Tibial nerve (tissue), 4 donors: ENCODE measurements at places on chromosomes 5 and 9. TPM values are rescaled to one million over a fixed set of nuclear protein-coding genes. Genes with fewer than 3 reads are reported as not detected.
A peak's percentile ranks its signal among the peaks of the same experiment; 100 is the strongest.

DNA sequence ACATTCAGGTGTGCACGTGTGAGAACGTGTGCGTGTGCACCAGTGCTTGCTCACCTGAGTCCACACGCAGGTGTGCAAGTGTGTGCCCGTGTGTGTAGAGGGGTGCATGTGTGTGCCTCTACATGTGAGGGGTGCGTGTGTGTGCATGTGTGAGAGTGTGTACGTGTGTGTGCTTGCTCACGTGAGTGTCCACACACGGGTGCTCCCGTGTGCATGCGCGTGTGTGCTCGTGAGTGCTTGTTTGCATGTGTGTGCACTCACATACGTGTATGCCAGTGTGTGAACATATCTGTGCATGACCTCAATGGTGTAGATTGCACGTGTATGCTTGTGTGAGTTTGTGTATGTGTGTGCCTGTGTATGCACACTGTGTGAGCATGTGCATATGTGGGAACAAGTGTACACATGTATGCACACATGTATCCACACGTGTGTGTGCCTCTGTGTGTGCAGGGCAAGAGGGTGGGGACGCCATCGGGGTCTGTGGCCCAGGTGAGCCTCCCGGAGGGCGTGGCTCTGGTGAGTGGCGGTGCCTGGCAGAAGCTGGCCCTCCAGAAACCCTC, 40.6 kb upstream of the NOTCH1 start:
- no peak for DNase-seq

DNA sequence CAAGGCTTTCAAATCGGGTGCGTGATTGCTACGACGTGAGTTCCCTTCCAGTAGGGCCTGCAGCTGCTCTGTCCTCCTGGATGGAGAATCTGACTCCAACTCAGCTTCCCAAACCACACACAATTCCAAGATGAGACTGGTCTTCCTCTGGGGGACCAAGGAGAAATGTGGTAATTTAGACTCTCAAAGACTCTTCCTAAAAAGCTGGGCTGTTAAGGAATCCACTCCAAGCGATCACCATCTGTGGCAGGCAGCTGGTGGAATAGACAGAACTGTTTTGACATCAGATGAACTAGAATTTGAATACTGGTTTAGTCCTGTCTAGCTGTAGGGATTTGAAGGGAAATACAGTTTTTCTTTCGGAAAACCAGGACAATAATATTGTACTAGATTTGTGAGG, 130.7 kb upstream of the KLF4 start:
- DNase-seq = no peak

DNA sequence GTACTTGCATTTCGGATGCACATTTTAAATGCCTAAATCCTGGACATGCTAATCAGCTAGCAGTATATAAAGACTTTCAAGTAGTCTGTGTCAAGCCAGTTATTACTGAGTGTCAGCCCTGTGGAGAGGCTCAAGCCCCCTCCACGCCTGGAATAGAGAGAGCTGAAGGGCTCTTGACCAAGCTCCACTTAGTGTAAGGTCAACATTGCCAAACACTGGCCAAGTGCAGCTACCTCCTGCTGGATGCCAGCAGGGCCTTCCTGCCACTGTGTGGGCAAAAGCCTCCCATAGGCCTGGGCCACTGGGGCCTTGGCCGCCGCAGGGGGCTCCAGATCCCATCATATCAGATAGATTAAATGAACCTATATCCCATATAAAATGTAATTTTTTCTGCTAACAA, 239.4 kb upstream of the PANK3 start:
- no peak for DNase-seq

- no peak for DNase-seq
Measured at GRCh38 chr5:116076496-116076895, 8.3 kb upstream of the COMMD10 start.

- no peak for DNase-seq
Measured at GRCh38 chr9:3398232-3398648, 127.6 kb downstream of the RFX3 start.

GRCh38 chr9:37976714-37977477, 73.0 kb upstream of the SLC25A51 start:
- DNase-seq = no peak

DNA sequence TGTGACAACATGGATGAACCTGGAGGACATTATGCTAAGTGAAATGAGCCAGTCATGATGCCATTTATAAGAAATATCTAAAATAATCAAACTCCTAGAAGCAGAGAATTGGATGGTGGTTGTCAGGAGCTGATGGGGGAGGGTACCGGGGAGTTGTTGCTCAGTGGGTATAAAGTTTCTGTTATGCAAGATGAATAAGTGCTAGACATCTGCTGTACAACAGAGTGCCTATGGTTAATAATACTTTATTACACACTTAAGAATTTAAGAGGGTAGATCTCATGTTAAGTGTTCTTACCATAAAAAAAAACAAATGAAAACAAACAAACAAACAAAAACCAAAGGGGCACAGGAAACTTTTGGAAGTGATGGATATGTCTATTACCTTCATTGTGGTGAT, 13.0 kb upstream of the CCDC69 start:
- DNase-seq = no peak

DNA sequence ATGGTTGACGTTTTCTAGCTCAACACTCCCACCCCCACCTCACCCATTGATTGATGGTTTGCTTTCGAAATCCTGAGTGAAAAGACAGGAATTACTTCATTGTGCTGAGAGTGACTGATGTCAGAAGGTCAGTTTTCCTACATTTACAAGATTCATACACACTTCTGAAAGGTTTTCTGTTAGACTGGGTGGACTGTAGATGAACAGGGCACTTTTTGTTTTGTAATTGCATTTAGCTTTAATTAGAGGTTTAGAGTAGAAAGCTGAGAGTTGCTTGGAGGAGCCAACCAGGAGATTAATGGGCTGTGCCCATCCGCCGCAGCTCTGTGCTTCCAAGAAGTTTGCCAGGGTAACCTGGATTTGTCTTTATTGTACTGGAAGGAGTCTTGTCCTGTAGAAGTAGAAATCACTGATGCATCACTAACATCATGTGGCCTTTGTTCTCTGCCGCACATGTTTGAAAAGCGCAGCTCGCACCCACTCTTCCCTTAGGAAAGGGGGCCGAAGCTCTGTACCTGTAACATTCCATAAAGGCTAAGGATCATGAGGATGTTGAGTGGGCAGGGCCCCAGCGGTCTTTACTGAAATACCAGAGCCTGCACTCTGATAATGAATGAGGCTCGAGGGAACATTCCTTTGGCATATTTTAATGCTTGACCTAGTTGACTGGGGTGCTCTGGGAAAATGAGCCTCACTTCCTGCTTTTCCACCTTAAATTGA, 267.6 kb upstream of the DMRT1 start:
- no peak for DNase-seq

GRCh38 chr5:157150995-157151394, 8.3 kb upstream of the MED7 start:
- no peak for DNase-seq

- no peak for DNase-seq
Measured at GRCh38 chr5:139649082-139649991, 1.2 kb downstream of the CXXC5 start.

DNA sequence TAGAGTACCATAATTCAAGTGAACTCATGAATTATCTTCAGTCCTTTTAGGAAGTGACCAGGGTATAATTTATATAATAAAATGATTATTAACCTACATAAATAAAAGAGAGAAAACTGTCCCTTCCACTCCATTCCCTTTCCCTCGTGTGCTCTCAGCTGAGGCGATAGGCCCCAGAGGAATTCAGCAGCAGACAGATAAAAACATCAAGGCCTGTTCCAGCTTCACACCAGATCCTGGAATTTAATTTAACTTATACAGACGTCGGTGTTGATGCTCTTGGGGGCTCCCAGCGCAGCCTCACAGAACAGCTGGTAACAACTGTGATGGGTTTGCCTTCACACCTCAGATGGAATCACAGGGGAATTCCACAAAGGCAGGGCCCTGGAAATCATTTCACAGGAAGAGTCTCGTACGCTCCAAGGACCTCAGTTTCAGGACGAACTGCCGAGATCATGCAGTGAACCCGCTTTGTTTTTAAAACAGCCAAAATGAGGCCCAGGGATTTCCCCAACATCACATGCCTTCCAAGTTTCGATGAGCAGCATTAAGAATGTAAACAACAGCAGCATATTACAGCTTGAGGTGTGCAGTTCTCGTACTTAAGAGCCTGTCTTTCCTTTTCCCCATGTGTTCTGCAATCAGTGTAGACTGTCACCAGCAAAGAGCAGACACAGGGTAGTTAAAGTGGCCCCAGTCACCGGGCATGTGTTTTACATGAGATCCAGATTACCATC, 73.6 kb upstream of the ALDH1B1 start:
- DNase-seq = no peak

- peak; percentile 49 for DNase-seq
Measured at GRCh38 chr9:68584189-68585033, 43.7 kb upstream of the TMEM252 start.

GRCh38 chr5:79736528-79737514, 47.2 kb downstream of the CMYA5 start:
- DNase-seq = no peak

DNA sequence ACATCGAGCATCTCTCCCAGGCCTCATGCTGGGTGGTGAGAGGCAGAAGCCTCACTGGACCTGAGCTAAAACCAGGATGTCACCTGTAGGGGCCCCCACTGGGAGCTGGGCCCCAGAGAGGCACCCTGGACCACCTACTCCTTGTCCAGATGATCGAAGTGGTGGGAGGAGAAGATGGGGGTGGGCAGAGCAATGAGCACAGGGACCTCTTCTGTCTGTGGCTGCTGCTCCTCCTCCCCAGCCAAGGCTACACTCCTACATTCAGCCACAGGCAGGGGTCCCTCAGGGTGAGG, 227.5 kb downstream of the CACNA1B start:
- DNase-seq = no peak

GRCh38 chr5:180803181-180804128, 849 bp upstream of the MGAT1 start:
- peak; percentile 72 for DNase-seq

DNA sequence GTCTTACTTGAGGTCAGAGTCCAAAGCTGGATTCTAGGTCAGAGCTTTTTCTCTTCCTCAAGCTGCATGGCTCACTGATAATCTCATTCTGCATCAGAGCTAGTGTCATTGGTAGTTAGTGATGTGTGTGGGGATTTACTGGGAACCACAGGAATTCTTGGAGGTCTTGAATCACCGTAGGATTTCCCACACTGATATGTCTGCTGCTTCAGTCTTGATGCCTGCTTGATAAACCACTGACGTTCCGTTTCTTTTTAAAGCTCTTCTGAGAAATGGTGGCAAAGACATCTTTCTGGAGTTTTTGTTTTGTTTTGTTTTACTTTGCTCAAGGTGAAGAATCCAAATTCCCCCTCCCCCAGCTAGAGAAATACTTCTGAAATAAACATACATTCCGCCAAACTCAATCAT, 1.2 kb upstream of the GARIN3 start:
- DNase-seq = no peak

GRCh38 chr5:123512611-123513461, 859 bp downstream of the CSNK1G3 start:
- DNase-seq = peak; percentile 21

GRCh38 chr9:76463211-76463610, 4.2 kb downstream of the GCNT1 start:
- DNase-seq = no peak

DNA sequence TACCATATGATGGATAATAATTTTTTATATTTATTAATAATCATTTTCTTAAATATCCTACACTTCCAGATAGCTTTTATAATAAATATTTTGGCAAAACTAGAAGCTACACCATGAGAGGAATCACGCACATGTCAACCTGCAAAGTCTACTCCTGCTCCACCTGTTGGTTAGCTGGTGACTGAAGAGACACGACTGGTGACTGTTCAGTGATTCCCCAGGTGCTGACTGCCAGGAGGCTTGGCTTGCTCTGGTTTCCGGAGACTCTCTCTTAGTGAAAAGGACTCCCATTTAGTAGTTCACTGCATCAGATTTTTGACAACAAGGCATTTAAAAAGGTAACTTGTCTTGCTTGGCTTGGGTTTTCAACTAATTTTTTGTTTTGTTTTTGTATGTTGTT, 20.9 kb downstream of the GZMA start:
- no peak for DNase-seq

DNA sequence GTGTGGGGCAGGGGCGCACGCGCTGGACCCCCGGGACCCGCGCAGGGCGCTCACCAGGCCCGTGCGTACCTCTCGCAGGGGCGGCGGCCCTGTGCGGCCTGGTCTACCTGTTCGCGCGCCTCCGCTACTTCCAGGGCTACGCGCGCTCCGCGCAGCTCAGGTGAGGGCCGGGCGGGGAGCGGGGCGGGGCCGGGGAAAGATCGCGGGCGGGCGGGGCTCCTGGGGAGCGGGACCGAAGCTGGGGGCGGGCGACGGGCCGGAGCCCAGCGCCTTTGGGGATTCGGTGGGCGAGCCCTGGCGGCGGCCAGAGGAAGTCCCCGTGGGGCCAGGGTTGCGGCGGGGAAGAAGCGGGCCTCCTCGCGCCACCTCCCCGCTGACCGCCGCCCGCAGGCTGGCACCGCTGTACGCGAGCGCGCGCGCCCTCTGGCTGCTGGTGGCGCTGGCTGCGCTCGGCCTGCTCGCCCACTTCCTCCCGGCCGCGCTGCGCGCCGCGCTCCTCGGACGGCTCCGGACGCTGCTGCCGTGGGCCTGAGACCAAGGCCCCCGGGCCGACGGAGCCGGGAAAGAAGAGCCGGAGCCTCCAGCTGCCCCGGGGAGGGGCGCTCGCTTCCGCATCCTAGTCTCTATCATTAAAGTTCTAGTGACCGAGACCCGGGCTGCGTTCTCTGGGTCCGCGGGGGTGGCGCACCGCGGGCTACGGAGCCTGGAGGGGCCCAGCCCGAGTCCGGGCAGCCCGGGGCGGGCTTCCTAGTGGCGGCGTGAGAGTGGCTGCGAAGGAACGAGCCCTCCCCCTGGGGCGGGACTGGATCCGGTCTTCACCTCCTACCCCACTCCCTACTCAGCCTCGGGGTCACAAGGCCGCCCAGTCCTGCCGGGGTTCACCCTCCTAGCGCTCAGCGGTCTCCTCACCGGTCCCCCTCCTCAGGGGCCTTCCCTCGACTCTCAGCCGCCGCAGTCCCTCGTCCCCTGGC, 2.4 kb downstream of the LTC4S start:
- DNase-seq = peak; percentile 55

DNA sequence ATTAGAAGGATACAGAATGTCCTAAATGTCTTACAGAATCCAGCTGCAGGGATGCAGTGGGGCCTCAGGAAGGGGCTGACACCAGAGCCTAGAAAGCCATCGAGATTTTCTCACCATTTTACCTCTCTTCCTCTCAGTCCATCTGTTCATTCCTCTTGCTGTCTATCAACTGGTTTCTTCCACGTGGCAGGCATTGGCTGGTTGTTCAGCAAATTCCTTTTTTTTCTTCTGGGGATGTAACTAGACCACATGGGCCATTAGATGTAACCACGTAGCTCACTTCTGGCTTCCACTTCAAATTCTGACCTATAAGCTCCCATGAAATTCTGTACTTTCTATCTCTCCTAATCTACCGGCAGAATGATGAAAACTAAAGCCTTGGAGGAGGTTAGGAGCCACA, 93.6 kb upstream of the MTAP start:
- no peak for DNase-seq

NUTM2G gene
- total RNA-seq = not detected

ANKRD34B gene
- total RNA-seq = not detected

AHRR gene
- total RNA-seq = not detected

PHF24 gene
- total RNA-seq = 1.2 TPM

ICE1 gene
- 37.5 TPM for total RNA-seq

PCDHA4 gene
- total RNA-seq = 2.1 TPM

CD274 gene
- total RNA-seq = 2.1 TPM

BTNL9 gene
- 42.3 TPM for total RNA-seq
